ENCODE measurements at places on chromosomes 3 and 15.
A peak's percentile ranks its signal among the peaks of the same experiment; 100 is the strongest.

GRCh38 chr15:29128671-29129070 lies 141.0 kb downstream of the NSMCE3 start:
- no peak for DNase-seq

GRCh38 chr15:36784098-36784670 lies 204.8 kb downstream of the CDIN1 start:
- DNase-seq: no peak

DNA sequence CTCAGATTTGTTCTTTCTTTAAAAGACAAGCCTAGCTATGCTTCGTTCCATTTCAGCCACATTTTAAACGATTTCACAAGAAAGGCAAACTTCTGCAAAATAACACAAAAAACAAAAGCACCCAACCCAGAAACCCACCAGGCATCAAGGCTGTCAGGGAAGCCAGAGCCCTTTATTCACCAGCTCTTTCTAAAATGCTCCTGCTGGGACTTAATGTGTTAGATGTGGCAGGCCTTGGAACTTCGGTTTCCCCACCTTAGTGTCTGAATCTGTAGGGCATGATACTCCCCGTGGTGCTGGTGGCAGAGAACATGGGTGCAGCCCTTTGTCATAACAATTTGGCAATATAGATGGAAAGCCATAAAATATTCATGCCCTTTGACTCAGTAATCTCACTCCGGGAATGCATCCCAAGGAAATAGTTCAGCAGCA lies 56.8 kb upstream of the LCTL start:
- no peak for DNase-seq

DNA sequence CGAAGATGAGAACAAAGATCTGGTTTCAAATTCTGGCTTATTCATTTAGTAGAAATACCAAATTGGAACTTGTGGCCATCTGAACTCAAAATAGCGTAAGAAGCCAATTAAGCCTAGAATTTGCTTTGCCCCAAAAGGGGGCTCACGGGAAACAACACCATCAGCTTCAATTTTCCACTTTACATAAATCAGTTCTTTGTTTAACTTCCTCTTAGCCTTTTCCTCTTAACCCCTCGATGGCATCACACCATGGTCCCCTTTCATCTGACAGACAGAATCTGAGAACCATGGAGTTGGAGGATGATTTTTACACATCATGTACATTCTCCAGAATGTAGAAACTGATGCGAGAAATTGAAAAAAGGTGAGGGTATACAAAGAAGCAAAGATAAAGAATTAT lies 207.0 kb downstream of the FOXP1 start:
- DNase-seq: no peak

GRCh38 chr15:78023865-78024518 lies 53.5 kb downstream of the TBC1D2B start:
- no peak for DNase-seq

- DNase-seq: no peak
Observed at GRCh38 chr3:42653303-42653559, 266 bp upstream of the ZBTB47 start.

GRCh38 chr3:172217877-172218276 lies 178.5 kb downstream of the FNDC3B start:
- no peak for DNase-seq

DNA sequence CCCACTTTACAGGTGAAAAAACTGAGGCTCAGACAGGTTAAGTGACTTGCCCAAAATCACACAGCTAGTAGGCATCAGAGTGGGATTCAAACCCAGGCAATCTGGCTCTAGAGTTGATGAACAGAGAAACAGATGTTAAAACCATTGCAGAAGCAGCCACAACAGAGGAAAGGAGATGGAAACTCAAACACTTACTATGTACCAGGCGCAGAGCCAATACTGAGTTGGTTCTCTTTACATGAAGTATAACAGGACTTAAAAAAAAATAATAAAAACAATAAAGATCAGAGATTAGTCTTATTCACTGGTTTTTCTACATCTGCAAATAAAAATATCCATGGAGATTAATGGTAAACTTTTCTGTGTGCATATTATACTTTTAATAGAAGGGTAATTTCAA lies 84.9 kb upstream of the SPATA12 start:
- no peak for DNase-seq

DNA sequence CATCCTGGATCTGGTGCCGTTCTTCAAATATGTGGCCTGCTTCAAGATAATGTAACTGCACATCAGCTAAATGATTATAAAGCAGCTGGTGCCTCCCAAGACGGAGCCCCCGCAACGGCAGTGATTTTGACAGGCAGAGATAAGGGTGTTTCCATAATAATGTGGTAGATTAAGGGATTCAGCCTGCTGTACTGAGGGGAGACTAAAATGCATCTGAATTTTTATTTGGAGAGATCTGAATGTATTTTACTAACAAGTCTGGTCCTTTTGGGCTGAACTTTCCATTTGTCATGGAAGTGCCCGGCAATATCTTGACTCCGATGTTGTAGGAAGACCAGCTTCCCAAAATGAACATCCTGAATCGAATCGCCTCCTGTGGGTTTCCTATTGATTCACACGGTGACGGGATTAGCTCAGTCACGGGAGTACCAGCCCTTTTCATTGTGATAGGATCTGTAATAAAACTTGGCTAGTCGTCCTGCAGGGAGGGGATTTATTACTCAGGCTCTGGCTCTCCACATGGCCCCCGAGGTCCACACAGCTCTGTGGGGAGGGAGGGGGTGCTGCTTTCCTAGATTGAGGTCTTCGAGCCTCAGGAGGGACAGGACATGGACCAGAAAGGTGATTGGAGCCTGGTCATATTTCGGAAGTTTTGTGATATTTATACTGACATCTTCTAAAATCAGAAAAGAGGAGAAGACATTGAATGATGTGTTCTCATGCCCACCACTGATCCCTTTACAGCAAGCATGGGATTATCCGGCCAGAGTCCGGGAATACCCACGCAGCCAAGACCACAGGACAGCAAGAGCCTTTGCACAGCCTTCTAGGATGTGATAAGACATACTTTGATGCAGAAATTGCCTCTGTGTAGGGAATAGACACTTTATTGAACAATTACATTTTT lies 2.5 kb upstream of the PCSK6 start:
- DNase-seq: no peak

DNA sequence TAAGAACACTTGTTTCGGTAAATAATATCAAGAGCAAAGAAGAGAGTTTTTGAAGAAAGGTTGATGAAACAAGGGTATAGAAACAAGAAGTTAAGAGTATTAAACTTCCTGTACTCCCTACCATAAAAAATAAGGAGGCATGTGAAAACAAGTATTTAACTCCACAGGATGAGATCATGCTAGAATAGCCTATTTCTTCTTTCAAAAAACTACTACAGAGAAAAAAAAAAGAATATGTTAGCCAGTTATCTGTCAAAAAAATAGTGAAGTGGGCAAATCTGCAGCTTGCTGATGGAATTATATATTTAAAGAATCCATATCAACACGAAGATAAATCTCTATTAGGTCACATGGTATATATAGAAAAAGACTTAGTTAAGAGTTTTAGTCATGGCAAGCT lies 33.4 kb downstream of the SETD2 start:
- no peak for DNase-seq

DNA sequence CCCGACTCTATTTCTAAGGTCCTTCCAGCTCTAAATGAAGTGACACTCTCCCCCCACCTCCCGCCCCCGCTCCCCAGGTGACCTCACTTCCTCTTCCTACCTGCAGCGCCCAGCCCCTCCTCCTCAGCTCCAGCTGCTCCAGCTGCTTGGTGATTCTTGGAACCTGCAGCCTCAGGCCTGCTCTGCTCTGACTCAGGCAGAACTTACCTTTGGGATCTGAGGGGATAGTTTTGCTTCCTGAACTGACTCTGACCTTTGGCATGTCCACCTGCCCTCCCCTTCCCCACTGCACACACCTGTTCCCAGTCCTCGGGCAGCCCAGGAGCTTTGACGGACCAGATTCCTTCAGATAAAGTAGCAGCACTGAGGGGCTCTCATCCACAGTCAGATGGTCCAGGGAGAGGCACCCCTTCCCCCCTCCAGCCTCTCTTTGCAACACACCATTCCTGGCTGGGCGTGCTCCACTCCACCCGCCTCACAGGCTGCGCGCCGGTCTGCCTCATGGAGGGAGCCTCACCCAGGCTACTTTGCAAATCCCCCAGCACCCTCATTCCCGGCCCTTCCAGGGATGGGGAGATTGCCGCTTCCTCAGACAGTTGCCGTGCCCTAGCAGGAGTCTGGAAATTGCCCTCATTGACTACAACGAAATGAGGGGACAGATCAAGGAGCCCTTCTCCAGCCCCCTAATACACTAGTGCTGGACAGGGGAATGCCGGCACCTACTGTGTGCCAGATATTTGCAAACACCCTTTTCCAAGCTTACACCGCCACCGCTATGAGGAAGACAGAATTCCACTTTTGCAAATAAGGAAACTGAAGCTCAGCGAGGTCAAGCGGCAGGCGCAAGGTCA lies 692 bp upstream of the C15orf39 start:
- DNase-seq: peak; percentile 80

DNA sequence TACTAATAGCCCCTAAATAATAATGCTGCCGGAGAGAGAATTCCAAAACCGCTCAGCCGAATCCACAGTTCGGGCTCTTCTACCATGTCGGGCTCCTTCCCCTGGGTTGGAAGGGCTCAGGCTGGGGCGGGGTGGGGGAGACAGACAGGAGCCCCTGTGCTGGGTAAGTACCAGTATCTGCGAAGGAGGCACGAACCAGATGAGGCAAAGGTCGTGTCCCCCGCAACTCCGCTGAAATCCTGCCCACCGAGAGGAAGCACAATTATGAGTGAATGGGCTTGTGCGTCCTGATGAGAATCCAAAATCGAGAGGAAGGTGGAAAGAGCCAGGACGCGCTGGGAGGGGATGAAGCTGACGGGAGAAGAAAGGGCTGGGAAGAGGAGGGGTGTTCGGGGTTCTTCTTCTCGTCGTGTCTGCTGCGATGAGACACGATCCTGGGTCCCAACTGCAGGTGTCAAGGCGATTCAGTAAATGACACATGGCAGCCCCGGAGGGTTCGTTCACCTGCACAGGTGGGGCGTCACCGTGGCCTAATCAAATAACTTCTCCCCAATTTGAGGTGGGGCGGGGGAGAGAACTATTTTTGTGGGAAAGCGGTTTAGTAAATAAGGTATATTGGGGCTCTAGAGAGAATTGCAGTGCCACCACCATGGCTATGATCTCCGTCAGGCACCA lies 707 bp upstream of the FAM81A start:
- DNase-seq: no peak

GRCh38 chr15:76138436-76138835 lies 78.7 kb downstream of the TMEM266 start:
- no peak for DNase-seq

DNA sequence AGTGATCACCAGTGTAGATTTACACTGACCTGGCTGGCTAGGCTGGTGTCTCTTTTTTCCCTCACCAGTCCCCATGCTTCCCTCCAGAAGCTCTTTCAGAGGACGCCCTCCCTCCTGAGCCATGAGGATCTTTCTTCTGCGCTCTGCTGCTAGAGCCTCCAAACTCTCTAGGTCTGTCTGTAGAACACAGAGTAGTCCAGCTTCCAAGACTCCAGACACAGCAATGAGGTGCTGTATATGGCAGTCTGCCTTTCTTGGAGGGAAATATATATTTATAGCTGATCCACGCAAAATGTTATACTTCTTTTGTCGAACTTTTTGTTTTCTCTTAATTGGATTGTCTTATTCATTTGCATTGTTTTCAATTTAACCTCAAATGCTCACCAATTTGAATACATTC lies 1121.8 kb downstream of the ROBO2 start:
- DNase-seq: no peak

GRCh38 chr15:90600954-90601353 lies 71.2 kb downstream of the CRTC3 start:
- no peak for DNase-seq

GRCh38 chr3:4866866-4867265 lies 112.4 kb upstream of the BHLHE40 start:
- DNase-seq: no peak

GRCh38 chr3:15633766-15634598 lies 32.4 kb downstream of the BTD start:
- no peak for DNase-seq

DNA sequence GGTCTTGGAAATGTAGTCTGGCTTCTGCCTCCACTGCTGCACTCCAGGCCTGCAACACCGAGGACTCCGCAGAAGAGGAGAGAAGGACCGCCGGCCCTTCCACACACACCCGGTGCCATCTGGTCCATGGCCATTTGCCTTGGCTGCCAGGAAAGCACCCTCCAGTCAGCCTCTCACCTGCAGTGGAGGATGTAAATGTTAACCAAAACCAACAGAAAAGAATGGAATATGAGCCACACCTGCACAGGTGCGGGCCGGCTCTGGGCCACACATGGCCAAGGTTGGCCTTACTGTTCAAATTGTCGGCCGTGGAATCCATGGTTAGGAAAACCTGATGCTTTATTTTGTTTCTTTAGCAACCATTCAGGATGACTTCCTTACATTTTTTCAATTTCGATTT lies 178.3 kb upstream of the C2CD4B start:
- DNase-seq: no peak

- no peak for DNase-seq
Observed at GRCh38 chr3:112093180-112093522, 7.0 kb downstream of the C3orf52 start.

DNA sequence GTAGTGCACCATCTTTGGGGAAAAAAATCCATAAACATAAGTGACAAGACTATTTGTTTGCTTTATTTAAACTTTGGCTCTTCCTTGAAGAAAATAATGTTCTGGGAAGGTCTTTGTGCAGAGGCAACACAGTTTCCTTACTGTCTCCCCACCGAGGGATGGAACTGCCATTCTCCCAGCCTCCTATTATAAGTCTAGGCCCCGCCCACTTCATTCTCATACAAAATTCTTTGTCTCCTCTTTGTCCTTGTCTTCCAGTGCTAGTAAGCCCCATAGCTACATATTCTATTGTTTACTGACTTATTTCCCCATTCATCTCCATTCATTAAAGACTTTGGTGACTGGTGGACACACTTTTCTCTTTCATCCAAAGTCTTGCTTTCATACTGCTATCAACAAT lies 316.5 kb upstream of the ROBO2 start:
- no peak for DNase-seq

DNA sequence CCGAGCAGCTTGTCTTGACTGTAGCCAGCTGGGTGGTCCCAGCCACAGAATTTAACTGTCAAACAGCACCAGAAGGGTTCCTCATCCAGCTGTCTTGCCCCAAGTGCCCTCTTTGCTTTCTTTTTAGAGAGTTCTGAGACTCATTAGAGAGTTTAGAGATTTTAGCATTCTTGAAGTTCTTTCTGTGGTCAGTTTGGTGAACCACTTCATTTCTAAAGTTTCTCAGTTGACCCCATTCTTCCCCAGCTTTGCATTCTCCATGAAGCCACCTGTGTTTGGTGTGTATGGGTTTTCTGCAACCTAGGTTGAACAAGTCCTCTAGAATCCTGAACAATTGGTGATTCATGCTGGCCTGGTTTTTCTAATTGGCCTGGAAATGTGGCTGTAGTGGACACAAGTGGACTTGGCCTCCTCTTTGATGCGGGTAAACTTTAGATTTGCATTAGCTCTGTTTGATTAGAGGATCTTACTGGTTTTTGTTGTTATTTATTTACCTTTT lies 33.7 kb downstream of the FLNB start:
- DNase-seq: no peak

- peak; percentile 57 for DNase-seq
Observed at GRCh38 chr15:80404057-80404760, at the start of gene ARNT2. TSS of gene ARNT2 (plus strand) at chr15:80404382. CDS start at chr15:80404516, 134 bp downstream.
